ENCODE measurements at places on chromosomes 4 and X. TPM values are rescaled to one million over a fixed set of nuclear protein-coding genes. Genes with fewer than 3 reads are reported as not detected.

- DNase-seq: no peak
Observed at GRCh38 chrX:65093658-65094057, 117.4 kb upstream of the ZC4H2 start.

GRCh38 chr4:125489952-125490690 is 175.4 kb downstream of the FAT4 start:
- no peak for DNase-seq

DNA sequence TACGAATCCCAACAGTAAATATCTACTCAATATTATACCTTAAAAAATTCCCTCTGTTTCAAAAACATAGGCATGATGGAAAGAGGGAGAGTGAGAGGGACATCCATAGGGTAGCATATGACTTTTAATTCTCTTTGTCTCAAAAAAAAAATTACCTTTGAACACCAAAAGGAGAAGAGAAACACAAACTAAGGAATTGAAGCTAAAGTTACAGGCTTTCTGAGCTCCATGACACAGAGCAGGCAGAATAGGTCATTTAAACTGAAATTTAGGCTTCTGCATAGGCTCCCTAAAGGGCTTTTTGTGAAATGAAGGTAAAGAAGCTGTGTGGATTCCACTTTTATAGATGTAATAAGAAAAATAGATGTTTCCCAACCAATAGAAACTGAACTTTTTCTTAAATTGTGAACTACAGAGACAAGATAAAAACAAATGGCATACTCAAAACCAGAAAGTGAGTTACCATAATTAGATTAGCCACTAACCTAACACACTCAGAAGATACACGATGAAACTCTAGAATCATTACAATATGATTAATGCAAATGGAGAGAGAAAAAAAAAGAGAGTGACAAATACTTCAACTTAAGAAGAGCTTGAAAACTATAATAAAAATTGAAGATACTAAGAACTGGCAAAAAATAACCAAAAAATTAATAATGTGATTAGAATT is 584.6 kb downstream of the GABRG1 start:
- DNase-seq: no peak

DNA sequence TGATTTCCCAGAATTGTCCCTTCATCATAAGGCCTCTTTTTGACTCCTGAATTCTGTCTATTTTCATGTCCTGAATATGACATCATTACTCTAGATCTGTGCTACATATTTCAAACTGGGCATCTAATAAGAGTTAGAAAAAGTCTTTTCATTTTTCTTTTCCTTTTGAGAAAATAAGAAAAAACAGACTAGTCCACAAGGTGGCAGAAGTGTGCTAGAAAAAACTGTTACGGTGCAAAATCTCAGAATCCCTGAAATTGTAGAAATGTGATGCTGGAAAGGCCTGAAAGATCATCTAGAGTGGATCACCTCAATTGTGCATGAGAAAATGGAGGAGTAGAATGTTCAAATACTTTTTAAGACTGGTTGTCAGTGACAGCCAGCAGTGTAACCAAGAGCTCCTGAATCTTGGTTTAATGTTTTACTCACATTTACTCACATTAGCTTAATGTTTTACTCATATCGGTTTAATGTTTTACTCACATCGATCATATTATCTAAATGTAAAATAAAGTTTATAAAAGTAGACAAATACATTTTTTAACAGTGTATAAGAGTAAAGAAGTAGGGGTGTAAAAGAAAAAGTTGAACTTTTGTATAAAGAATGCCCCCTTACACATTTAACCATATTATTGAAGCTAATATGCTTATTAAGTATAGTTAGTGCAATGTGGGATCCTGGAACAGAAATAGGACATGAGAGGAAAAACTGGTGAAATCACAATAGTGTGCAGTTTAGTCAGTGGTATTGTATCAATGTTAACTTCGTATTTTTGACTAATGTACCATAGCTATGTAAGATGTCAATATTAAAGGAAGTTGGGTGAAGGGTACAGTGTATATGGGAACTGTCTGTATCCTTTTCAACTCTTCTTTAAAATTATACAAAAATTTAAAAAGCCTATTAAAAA is 15.2 kb downstream of the ASB11 start:
- DNase-seq: no peak

DNA sequence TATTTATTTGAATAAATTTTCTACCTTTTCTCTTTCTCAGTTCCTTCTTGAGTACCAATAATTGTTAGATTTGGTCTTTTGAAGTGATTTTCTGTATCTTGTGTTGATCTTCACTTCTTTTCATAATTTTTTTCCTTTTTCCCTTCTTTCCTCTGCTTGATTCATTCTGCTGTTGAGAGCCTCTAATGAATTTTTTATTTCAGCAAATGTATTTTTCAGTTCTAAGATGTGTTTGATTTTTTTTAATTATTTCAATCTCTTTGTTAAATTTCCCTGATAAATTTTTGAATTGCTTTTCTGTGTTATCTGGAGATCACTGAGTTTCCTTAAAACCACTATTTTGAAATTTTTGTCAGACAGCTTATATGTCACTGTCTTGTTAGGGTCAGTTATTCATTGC is 155.4 kb upstream of the IL15 start:
- no peak for DNase-seq

DNA sequence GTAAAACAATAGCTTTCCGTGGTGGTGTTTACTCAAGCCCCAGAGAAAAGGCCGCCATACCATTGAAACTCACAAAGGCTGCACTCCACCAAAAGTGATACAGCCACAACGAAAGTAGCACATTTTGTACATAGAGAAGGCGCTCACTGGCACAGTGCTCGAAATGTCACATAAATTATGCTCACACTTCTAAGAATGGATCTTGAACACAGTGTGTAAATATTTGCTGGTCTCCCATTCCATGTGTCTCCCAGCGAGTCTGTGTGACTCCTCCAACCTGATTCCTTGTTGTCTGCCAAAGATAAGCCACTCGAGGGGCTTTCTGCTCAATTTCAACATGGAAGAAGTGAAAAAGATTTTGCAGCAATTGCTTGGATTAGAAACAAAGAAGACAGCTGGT is 234.0 kb upstream of the VCX3A start:
- DNase-seq: no peak

- DNase-seq: no peak
Observed at GRCh38 chr4:56229947-56230346, 157.3 kb downstream of the AASDH start.

- DNase-seq: no peak
Observed at GRCh38 chr4:185207466-185207865, 1.9 kb upstream of the SNX25 start.

GRCh38 chr4:109649872-109650271 is 53.4 kb downstream of the CASP6 start:
- DNase-seq: no peak

GRCh38 chr4:19009881-19010280 is 988.3 kb upstream of the LCORL start:
- no peak for DNase-seq

GRCh38 chr4:139908636-139909437 is 243.2 kb downstream of the MGST2 start:
- DNase-seq: no peak

- no peak for DNase-seq
Observed at GRCh38 chr4:52102587-52102986, 51.5 kb downstream of the SPATA18 start.

GRCh38 chr4:156962528-156962974 is 9.0 kb downstream of the PDGFC start:
- no peak for DNase-seq

DNA sequence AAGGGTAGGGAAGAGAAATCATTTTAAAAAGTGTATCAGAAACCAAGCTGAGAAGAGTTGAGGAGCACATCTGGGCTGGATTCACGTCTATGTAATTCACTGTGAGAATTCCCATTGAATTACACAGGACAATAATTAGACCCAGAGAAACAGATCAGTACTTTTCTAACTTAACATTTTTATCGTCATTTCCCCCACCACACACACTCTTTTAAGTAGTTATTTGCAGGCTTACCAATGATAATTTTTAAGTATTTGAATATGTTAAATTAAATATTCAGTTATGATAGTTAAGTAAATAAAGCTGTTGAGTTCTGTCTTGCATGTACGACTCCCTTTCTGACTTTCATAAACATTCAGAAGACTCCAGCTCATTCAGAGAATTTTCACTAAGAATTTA is 165.4 kb upstream of the PITX2 start:
- no peak for DNase-seq

The ARHGAP36 gene
- not detected for total RNA-seq

The FAM9B gene
- 0.65 TPM for total RNA-seq

The PCDH18 gene
- total RNA-seq: 13.7 TPM

The UFSP2 gene
- total RNA-seq: 37.3 TPM

Measured in ureter (tissue), 1 donor.